ENCODE measurements at places on chromosomes 11 and 22.

- no peaks in the 10 kb centered on the region for H3K36me3 ChIP-seq
- H3K27me3 ChIP-seq = peaks cover 16% of the 10 kb centered on the region
- no peak overlapping the region for H3K4me3 ChIP-seq
- no peak for DNase-seq
- H3K27ac ChIP-seq = no peak overlapping the region
These were observed 66.8 kb downstream of the PRR5L start for GRCh38 chr11:36362902-36363301.

- H3K4me3 ChIP-seq = no peak overlapping the region
- H3K27ac ChIP-seq = no peak overlapping the region
- H3K36me3 ChIP-seq = no peaks in the 10 kb centered on the region
- peaks cover 9% of the 10 kb centered on the region for H3K27me3 ChIP-seq
These were observed 216.3 kb upstream of the TBCEL start for GRCh38 chr11:120807414-120808150.

DNA sequence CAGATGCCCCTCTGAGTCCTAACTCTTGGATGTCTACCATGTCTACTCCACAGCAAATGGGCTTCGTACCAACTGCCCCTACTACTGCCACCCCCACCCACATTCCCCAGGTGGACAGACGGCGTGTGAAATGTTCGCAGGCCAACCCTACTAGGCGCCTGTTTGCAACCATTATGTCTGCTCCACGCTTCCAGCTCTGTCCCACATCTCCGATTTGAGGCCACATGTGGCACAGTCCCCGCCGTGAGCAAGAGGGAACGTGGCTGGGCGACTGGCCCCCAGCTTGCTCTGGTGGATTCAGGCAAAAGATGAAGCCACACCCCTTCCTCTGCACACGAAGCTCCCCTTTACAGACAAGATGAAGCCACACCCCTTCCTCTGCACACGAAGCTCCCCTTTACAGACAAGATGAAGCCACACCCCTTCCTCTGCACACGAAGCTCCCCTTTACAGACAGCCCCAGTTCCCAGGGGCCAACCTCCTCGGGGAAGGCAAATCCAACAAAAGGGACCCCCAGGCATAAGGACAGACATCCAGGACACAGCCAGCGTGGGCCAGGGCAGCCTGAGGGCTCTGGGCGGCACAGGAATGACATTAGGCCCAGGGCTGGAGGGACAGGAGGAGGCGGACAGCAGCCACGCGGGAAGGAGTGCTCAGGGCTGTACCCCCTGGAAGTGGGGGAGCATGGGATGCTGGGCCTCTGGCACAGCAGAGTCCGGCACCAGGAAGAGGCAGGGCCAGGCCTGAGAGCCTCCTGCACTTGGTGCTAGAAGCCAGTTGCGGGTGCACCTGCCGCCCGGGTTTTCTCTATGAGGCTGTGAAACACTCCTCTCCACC, 106.2 kb downstream of the SHANK2 start:
- no peak for DNase-seq
- peaks cover 39% of the 10 kb centered on the region for H3K27me3 ChIP-seq
- H3K27ac ChIP-seq = no peak overlapping the region
- no peak overlapping the region for H3K4me3 ChIP-seq
- no peaks in the 10 kb centered on the region for H3K4me1 ChIP-seq
- peaks cover 3% of the 10 kb centered on the region for H3K36me3 ChIP-seq

- H3K36me3 ChIP-seq = no peaks in the 10 kb centered on the region
- DNase-seq = no peak
- H3K4me3 ChIP-seq = no peak overlapping the region
- H3K27me3 ChIP-seq = no peaks in the 10 kb centered on the region
- H3K27ac ChIP-seq = no peak overlapping the region
- no peaks in the 10 kb centered on the region for H3K4me1 ChIP-seq
These were observed 17.8 kb upstream of the TP53I11 start for GRCh38 chr11:44968510-44968909.

DNA sequence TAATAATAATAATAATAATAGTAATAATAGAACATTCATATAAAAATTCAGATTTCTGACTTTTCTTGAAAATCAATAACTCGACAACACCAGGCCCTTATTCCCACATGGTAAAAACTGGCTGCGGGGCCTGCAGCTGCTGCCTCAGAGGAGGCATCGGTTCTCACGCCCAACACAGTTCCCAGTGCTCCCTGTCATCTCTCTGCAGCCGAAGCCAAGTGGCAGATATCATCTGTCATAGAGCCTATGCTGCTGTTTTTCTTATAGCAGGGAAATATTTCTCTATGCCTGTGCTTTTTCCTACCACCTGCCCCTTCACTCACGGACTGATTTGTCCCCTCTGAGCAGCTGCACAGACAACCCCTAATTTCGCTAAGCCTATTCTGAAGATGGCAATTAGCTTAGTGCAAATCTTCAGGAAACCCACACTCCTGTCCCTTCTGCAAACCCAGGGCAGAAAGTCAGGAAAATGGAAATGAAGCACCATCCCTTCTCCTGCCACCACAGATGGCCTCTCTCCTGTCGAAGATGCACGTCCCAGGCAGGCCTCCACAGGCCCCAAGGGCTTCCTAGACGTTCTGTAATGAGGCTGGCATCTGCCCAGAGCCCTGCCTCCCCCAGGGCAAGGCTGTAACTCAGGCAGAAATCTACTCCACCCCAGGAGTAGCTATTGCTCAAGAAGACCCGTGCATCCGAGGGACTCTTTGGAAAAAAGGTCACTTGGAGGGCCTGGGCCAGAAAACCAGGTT, 66.7 kb downstream of the SYN3 start:
- no peaks in the 10 kb centered on the region for H3K36me3 ChIP-seq
- H3K27ac ChIP-seq = no peak overlapping the region
- peaks cover 3% of the 10 kb centered on the region for H3K27me3 ChIP-seq
- H3K4me1 ChIP-seq = no peaks in the 10 kb centered on the region

DNA sequence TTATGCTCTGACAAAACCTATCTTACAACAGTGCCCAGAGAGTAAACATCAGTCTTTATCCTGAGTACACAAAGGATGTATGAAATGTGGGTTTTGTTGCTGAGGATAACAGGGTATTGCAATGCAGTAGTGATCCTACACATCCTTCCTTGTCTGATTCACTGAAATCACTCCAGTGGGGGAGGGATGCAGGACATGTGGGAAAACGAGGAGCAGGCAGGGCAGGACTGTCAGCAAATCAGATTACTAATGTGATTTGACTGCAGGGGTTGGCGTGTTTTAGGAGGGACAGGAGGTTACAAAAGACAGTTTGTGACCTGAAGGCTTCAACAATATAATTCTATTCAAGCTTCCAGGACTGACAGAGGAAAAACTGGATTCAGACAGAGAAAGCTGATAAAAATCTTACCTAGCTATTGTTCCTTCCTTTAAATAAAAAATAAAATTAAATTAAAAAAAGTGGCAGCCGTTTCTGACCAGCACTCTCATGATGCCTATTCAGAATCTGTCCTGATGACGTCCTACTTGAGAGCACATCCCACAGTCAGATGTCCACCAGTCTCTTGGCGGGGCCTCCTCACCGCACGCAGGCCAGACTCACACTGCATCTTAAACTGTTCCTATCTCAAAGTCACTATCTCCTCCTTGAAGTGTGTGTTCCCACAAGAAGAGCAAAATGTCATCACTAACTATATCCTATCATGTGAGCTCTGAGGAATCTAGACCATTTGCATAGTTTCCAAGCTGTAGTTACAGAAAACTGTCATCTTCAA, 50.6 kb upstream of the MN1 start:
- no peak for DNase-seq
- H3K4me1 ChIP-seq = peaks cover 8% of the 10 kb centered on the region
- H3K27ac ChIP-seq = no peak overlapping the region
- no peaks in the 10 kb centered on the region for H3K27me3 ChIP-seq
